ENCODE measurements at places on chromosomes 13 and 19.

GRCh38 chr13:71603255-71603654 lies 263.7 kb downstream of the DACH1 start:
- DNase-seq, result no peak

- no peak for DNase-seq
Observed at GRCh38 chr19:50564229-50565105, 3.8 kb downstream of the LRRC4B start.

- no peak for DNase-seq
Observed at GRCh38 chr13:108993346-108993745, 363.9 kb downstream of the MYO16 start.

- no peak for DNase-seq
Observed at GRCh38 chr19:18421371-18421959, 2.3 kb downstream of the SSBP4 start.
